Left lung (tissue), 14 donors: ENCODE measurements at places on chromosomes 7 and 10. TPM values are rescaled to one million over a fixed set of nuclear protein-coding genes. Genes with fewer than 3 reads are reported as not detected.

The VWC2 gene
- 0.10 TPM for total RNA-seq

The FOXI2 gene
- not detected for total RNA-seq

The GPR22 gene
- not detected for total RNA-seq

The TACC2 gene
- total RNA-seq: 166 TPM

The LMOD2 gene
- not detected for total RNA-seq

The KCNMA1 gene
- 21.1 TPM for total RNA-seq

The SFRP4 gene
- total RNA-seq: 37.3 TPM

The COBL gene
- total RNA-seq: 36.1 TPM

The EPHB4 gene
- total RNA-seq: 79.1 TPM

The OR2A5 gene
- total RNA-seq: not detected

- no peaks in the 10 kb centered on the region for H3K27me3 ChIP-seq
- DNase-seq: no peak
- H3K4me3 ChIP-seq: no peak overlapping the region
- H3K36me3 ChIP-seq: no peaks in the 10 kb centered on the region
- H3K27ac ChIP-seq: no peak overlapping the region
These were observed 725.6 kb upstream of the GALNT17 start for GRCh38 chr7:70406186-70406949.

DNA sequence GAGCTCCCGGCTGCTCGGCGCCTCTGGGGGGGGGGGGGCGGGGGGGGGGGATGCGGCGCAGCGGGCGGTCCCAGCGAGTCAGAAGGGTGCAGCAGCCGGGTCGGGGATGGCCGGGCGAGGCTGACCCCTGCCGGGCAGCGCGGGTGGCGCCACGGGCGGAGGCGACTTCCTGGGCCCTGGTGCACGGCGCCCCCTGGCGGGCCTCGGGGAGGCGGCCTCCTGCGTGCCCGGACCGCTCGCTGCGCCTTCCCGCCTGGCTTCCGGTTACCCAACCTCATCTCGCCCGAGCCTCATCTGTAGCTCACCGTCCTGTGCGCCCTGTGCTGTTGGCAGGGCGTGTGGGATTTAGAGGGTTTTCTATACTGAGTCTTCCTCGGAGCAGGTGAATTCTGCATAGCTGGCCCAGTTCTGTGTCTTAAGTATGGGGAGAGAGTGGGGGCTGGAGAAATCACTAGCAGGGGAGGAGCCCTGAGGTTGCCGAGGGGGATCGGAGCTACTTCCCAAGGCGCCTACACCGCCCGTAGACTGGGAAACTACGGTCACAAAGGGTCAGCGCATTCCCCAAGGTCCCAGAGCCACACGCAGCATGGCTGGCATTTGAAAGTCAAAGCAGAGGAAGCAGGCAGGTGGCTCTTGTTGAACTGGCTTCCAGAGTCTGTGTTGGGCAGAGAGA is 28.3 kb upstream of the WDFY4 start:
- no peaks in the 10 kb centered on the region for H3K27me3 ChIP-seq
- peaks cover 22% of the 10 kb centered on the region for H3K4me1 ChIP-seq
- peak overlapping the region; percentile 39 for H3K4me3 ChIP-seq
- H3K36me3 ChIP-seq: no peaks in the 10 kb centered on the region

GRCh38 chr7:78562191-78562590 is 763.6 kb downstream of the PHTF2 start:
- no peaks in the 10 kb centered on the region for H3K4me1 ChIP-seq
- no peaks in the 10 kb centered on the region for H3K27me3 ChIP-seq
- no peak overlapping the region for H3K27ac ChIP-seq
- no peak for DNase-seq

GRCh38 chr7:146414373-146414772 is 297.8 kb downstream of the CNTNAP2 start:
- H3K27ac ChIP-seq: no peak overlapping the region
- no peaks in the 10 kb centered on the region for H3K36me3 ChIP-seq
- DNase-seq: no peak

- no peaks in the 10 kb centered on the region for H3K4me1 ChIP-seq
- H3K27me3 ChIP-seq: no peaks in the 10 kb centered on the region
- H3K4me3 ChIP-seq: no peak overlapping the region
These were observed 211.1 kb upstream of the LRRTM3 start for GRCh38 chr10:66714741-66715140.

GRCh38 chr10:248307-248706 is 113.1 kb downstream of the ZMYND11 start:
- no peak overlapping the region for H3K27ac ChIP-seq
- H3K36me3 ChIP-seq: no peaks in the 10 kb centered on the region
- H3K27me3 ChIP-seq: no peaks in the 10 kb centered on the region
- DNase-seq: no peak

GRCh38 chr10:122373108-122373507 is 1.4 kb upstream of the PLEKHA1 start:
- peaks cover 31% of the 10 kb centered on the region for H3K4me1 ChIP-seq
- peaks cover 47% of the 10 kb centered on the region for H3K27me3 ChIP-seq
- peak overlapping the region; percentile 97 for H3K27ac ChIP-seq
- no peak for DNase-seq
- no peak overlapping the region for H3K4me3 ChIP-seq

GRCh38 chr7:137820677-137821420 is 25.9 kb downstream of the DGKI start:
- H3K36me3 ChIP-seq: no peaks in the 10 kb centered on the region
- H3K27ac ChIP-seq: no peak overlapping the region
- DNase-seq: peak; percentile 85
- peaks cover 11% of the 10 kb centered on the region for H3K27me3 ChIP-seq
- H3K4me3 ChIP-seq: no peak overlapping the region

- no peaks in the 10 kb centered on the region for H3K4me1 ChIP-seq
- no peaks in the 10 kb centered on the region for H3K36me3 ChIP-seq
- DNase-seq: no peak
- H3K4me3 ChIP-seq: no peak overlapping the region
These were observed 133.0 kb downstream of the OTUD1 start for GRCh38 chr10:23571884-23572283.

- H3K36me3 ChIP-seq: no peaks in the 10 kb centered on the region
- DNase-seq: no peak
- no peaks in the 10 kb centered on the region for H3K4me1 ChIP-seq
- H3K4me3 ChIP-seq: no peak overlapping the region
These were observed 17.8 kb upstream of the AKAP9 start for GRCh38 chr7:91922857-91923256.

DNA sequence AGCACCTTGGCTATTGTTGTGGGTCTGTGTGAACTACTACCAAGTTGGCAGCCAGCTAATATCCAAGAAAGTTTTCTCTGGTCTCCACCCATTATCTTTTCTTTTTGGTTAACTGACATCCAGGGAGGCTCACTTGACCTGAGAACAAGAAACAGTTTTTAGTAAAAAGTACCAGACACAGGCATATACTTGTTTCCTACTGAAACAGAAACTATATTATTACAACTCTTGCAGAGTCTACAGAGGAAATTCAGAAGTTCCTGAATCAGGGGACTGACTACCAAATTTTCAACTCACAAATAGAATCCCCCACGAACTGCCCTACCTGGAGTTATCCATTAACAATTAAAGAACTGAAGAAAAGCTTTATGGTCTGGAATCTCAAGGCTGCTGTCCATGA is 168.9 kb downstream of the KCND2 start:
- no peaks in the 10 kb centered on the region for H3K27me3 ChIP-seq
- no peaks in the 10 kb centered on the region for H3K36me3 ChIP-seq
- no peak for DNase-seq

GRCh38 chr10:72370201-72370722 is 15.5 kb upstream of the DNAJB12 start:
- H3K4me1 ChIP-seq: no peaks in the 10 kb centered on the region
- no peak overlapping the region for H3K4me3 ChIP-seq
- H3K36me3 ChIP-seq: peaks cover 74% of the 10 kb centered on the region
- no peaks in the 10 kb centered on the region for H3K27me3 ChIP-seq

- no peak overlapping the region for H3K27ac ChIP-seq
- H3K4me1 ChIP-seq: no peaks in the 10 kb centered on the region
- H3K27me3 ChIP-seq: no peaks in the 10 kb centered on the region
- DNase-seq: no peak
- no peak overlapping the region for H3K4me3 ChIP-seq
These were observed 35.4 kb downstream of the TLL2 start for GRCh38 chr10:96478355-96478754.

DNA sequence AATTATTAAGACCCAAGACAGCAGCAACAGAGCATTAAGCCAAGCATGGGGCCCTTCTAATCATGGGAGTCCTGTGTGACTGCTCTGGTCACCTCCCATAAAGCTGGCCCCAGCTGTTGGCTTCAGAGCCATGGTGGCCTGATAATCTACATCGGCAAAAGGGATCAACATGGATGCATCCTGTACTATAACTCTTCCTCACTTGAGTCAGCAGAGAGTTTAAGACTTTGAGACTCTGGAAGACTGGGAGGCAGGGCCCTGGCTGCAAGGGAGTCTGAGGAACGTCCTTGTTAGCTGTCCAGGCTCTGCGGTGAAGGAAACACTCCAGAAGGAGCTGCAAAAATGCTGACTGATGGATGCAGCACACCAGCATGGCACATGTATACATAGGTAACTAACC is 95.0 kb upstream of the KIAA1217 start:
- no peaks in the 10 kb centered on the region for H3K27me3 ChIP-seq
- no peaks in the 10 kb centered on the region for H3K4me1 ChIP-seq
- no peaks in the 10 kb centered on the region for H3K36me3 ChIP-seq
- H3K27ac ChIP-seq: no peak overlapping the region
- no peak for DNase-seq
- H3K4me3 ChIP-seq: no peak overlapping the region

DNA sequence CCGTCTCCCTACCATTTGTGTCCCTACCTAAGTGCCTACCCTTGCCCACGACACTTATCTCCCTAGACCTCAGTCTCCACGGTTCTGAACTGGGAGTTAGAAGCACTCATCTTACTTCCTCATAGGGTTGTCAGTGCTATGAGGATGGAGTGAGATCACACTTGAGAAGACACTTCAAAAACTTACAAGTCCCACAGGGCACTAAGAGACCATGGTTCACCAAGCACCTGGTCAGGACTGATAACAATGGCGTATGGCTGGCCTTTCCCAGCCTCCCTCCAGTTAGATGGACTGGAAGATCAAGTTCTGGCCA is 43.2 kb downstream of the KCNMA1 start:
- H3K27me3 ChIP-seq: no peaks in the 10 kb centered on the region
- H3K36me3 ChIP-seq: no peaks in the 10 kb centered on the region
- H3K27ac ChIP-seq: peak overlapping the region; percentile 35
- H3K4me3 ChIP-seq: no peak overlapping the region
- DNase-seq: no peak

- DNase-seq: no peak
- H3K27me3 ChIP-seq: no peaks in the 10 kb centered on the region
- no peak overlapping the region for H3K27ac ChIP-seq
- H3K36me3 ChIP-seq: no peaks in the 10 kb centered on the region
These were observed 335.3 kb downstream of the PLXNA4 start for GRCh38 chr7:132240821-132241422.

- peaks cover 33% of the 10 kb centered on the region for H3K36me3 ChIP-seq
- H3K27ac ChIP-seq: no peak overlapping the region
- no peaks in the 10 kb centered on the region for H3K27me3 ChIP-seq
These were observed 14.6 kb downstream of the TMEM243 start for GRCh38 chr7:87204933-87205332.

GRCh38 chr10:3624367-3624766 is 160.6 kb downstream of the KLF6 start:
- no peak overlapping the region for H3K4me3 ChIP-seq
- no peak overlapping the region for H3K27ac ChIP-seq
- DNase-seq: no peak
- no peaks in the 10 kb centered on the region for H3K27me3 ChIP-seq

DNA sequence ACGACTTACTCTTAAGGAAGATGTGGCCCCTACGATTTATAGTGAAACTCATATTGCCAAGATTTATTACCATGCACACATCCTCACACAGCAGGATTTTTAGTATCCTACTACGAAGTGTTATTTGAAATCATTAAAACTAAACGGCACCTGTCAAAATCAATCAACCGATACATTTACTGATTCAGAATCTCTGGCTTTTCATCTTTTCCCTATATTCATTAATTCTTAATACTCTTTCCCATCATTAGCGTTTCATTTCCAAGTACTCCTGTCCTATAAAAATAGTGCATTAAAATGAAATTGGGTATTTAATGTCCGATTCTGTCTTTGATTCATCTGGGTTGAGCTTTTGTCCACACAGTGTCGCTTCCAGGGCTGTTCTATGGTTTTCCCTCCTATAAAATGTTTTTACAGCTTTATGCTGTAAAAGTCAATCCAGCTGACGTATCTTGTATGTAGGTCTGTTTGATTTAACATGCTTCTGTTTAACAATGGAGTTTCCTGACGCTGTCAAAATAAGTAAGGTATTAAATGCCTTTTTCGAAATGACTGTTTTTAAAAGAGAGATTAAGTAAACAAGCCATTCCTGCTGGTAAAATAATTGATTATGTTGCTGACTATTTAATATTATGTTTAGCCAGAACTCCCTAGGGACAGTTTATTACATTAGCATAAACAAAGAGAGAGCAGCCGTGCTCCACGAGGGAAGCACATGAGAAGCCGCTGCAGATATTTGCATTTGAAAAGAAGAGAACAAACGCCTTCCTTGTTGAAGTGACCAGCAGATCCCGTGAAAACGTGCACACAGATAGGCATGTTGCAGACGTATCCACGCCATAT is 22.3 kb upstream of the SFMBT2 start:
- H3K27ac ChIP-seq: no peak overlapping the region
- no peaks in the 10 kb centered on the region for H3K4me1 ChIP-seq
- DNase-seq: peak; percentile 39
- H3K27me3 ChIP-seq: no peaks in the 10 kb centered on the region
- no peak overlapping the region for H3K4me3 ChIP-seq

- no peaks in the 10 kb centered on the region for H3K36me3 ChIP-seq
- peaks cover 4% of the 10 kb centered on the region for H3K27me3 ChIP-seq
- no peak overlapping the region for H3K27ac ChIP-seq
- peak; percentile 76 for DNase-seq
- no peak overlapping the region for H3K4me3 ChIP-seq
These were observed 32.1 kb upstream of the PSMG3 start for GRCh38 chr7:1601956-1602355.
